Activated T-helper 2 cell treated with anti-CD3 and anti-CD28 coated beads, Interferon-gamma antibody, Interleukin-2, Interleukin-4, amounts not matched to agents 10 μg/mL and 5 μg/mL and 100 μg/mL, durations not matched to agents 14 hours and 24 hours and 36 hours (primary cell): ENCODE measurements at places on chromosomes 7 and 10. TPM values are rescaled to one million over a fixed set of nuclear protein-coding genes. Genes with fewer than 3 reads are reported as not detected.

The NCF1 gene
- total RNA-seq, result 0.52 and 0.90 TPM in 2 replicates

The MKI67 gene
- total RNA-seq, result 163 and 165 TPM in 2 replicates

The SPDYE9 gene
- not detected in 2 replicates for total RNA-seq

The RRP12 gene
- total RNA-seq, result 69.8 and 70.1 TPM in 2 replicates

The VSTM4 gene
- total RNA-seq, result 0.53 and 0.57 TPM in 2 replicates

The PDE6C gene
- not detected in 2 replicates for total RNA-seq

The GIMAP7 gene
- 22.6 and 24.1 TPM in 2 replicates for total RNA-seq

The CCL24 gene
- not detected in 2 replicates for total RNA-seq

The ASL gene
- total RNA-seq, result 48.0 and 49.1 TPM in 2 replicates

The AKR1C2 gene
- not detected in 2 replicates for total RNA-seq

The FZD8 gene
- total RNA-seq, result 1.0 and 1.1 TPM in 2 replicates

The HTR5A gene
- not detected in 2 replicates for total RNA-seq

The THNSL1 gene
- total RNA-seq, result 3.1 TPM in 2 replicates

The ZCCHC24 gene
- 2.1 and 2.6 TPM in 2 replicates for total RNA-seq

The PRSS37 gene
- not detected in 2 replicates for total RNA-seq

The FAM20C gene
- total RNA-seq, result 0.74 and 1.3 TPM in 2 replicates

- peaks cover 11% of the 10 kb centered on the region for H3K27me3 ChIP-seq
- no peak for DNase-seq
- no peak overlapping the region for H3K27ac ChIP-seq
- peaks cover 23% of the 10 kb centered on the region for H3K4me1 ChIP-seq
Measured at GRCh38 chr7:51142741-51143385, 173.7 kb downstream of the COBL start.

DNA sequence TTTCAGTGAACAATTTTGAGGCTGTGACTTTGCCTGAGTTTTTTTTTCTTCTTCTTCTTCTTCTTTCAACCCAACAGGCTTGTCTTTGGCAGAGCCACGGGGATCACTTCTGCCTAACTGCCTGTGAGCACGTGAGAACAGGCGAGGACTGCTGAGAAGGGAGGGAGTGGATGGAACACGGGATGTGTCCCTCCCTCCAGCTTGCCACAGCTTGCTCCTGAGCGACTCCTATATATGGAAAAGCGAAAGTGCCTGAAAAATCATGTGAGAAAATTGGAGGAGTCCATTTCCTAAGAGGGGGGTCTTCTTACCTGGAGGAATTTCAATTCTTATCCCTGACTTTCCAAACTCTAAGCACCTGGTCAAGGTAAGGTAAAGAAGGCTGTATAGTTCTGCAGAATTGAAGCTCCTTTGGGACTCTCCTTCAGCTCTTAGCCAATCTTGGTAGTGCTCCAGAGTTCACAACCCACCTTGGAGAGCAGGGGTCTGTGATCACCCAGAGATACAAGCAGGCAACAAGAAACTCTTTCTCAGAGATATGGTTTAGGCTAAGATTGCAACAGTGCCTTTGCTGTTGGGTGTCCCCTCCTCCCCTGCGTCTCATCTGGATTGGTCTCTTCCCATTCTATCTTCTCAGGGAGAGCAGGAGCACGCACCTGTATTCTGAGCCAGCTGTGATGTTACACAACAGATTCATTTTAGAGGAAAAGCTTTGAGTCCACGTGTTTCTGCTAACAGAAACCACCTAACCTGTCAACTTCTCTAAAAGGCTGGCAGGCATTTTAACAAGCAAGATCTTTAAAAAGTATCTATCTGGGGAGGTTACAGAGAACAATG lies at the start of gene MAT1A:
TSS of gene MAT1A (minus strand) at position 208 of the 837 bp plus-strand sequence. CDS start 235 bp downstream, outside the sequence.
- H3K36me3 ChIP-seq, result no peaks in the 10 kb centered on the region
- H3K4me1 ChIP-seq, result no peaks in the 10 kb centered on the region
- no peak within 1 kb of the TSS for H3K4me3 ChIP-seq
- no peak within 1 kb of the TSS for H3K27ac ChIP-seq
- peaks cover 24% of the 10 kb centered on the region for H3K27me3 ChIP-seq

DNA sequence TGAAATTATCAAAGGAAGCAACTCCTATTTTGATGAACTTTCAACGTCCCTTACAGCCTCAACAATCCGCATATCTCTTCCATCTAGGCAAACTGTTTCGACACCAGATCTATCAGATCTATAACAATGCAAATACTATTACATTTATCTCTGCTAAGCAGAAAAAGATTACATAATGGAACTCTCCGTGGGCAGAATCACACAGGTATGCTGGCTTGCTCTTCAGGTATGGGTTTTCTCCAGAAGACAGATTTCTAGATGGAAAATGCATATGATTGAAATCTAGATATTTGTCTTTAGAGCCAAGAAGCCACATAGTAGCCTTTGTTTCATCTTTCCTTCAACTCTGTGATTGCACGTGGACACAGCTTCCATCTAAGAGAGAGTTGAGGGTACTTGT lies 38.6 kb downstream of the ADAM12 start:
- DNase-seq, result no peak
- no peaks in the 10 kb centered on the region for H3K36me3 ChIP-seq
- no peaks in the 10 kb centered on the region for H3K4me1 ChIP-seq

- no peaks in the 10 kb centered on the region for H3K36me3 ChIP-seq
- H3K27ac ChIP-seq, result no peak overlapping the region
- peaks cover 5% of the 10 kb centered on the region for H3K27me3 ChIP-seq
- DNase-seq, result no peak
- H3K4me1 ChIP-seq, result peaks cover 21% of the 10 kb centered on the region
Measured at GRCh38 chr10:49645871-49646870, 32.3 kb downstream of the CHAT start.

DNA sequence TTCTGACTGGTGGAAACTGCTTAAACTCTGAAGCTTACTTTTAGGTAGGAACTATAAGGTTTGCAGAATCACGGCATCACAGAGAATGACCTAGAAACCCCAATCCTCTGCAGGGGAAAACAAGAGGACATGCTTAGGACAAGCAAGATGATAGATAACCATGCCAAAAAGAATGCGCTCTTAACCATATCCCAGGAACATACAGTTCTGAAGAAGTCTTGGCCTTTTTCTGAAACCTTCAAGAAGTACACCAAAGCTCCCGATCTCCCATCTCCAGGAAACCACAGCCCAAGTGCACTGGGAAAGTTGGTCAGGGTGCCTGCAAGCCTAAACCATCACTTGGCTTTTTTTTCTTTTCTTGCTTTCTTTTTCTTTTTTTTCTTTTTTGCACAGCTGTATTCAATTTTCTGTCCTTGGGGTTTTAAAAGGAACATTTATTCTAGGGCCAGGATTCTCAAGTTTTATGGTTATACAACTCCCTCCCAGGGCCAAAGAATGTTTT lies 12.2 kb upstream of the SVIL start:
- H3K4me3 ChIP-seq, result no peak overlapping the region
- DNase-seq, result no peak
- no peak overlapping the region for H3K27ac ChIP-seq
- peaks cover 41% of the 10 kb centered on the region for H3K4me1 ChIP-seq
- peaks cover 9% of the 10 kb centered on the region for H3K27me3 ChIP-seq

- no peaks in the 10 kb centered on the region for H3K27me3 ChIP-seq
- peaks cover 37% of the 10 kb centered on the region for H3K36me3 ChIP-seq
Measured at GRCh38 chr7:50303335-50304128, 984 bp upstream of the IKZF1 start.

- peaks cover 5% of the 10 kb centered on the region for H3K36me3 ChIP-seq
- H3K27me3 ChIP-seq, result peaks cover 1% of the 10 kb centered on the region
- H3K27ac ChIP-seq, result no peak overlapping the region
- peaks cover 3% of the 10 kb centered on the region for H3K4me1 ChIP-seq
Measured at GRCh38 chr7:87317691-87318245, 27.7 kb upstream of the CROT start.

DNA sequence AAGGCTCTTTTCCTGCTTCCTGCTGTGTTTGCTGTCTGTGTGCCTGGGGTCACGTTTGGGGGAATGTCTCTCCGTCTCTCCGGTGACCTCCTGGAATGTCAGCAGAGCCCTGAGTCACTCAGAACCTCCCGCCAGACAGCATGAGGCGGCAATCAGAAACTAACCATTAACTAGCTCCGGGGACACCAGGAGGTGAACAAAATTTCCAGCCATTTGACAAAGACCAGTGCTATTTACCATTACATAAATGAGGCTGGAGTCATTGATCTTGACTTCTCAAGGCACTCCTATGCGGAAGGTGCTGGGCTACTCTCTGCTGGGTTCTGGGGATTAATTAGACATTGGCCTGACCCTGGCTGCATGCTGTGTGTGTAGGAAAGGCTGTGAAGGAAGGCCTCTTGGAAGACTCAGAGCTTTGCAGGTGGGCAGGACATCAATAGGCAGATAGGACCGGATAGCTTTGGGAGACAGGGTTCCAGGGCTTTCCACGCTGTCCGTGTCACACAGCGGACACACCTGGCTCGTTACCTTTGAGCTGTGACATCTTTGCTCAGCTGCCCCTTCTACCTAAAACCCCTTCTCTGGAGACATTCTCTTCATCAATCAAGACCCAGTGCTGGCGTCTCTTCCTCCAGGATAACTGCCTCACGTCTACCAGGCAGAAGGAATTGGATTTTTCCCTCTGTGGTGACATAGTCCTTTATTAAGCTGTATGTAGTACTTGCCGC lies 77.0 kb downstream of the PFKFB3 start:
- H3K27ac ChIP-seq, result no peak overlapping the region
- peaks cover 28% of the 10 kb centered on the region for H3K36me3 ChIP-seq
- no peaks in the 10 kb centered on the region for H3K27me3 ChIP-seq
- no peak for DNase-seq
- peaks cover 38% of the 10 kb centered on the region for H3K4me1 ChIP-seq

DNA sequence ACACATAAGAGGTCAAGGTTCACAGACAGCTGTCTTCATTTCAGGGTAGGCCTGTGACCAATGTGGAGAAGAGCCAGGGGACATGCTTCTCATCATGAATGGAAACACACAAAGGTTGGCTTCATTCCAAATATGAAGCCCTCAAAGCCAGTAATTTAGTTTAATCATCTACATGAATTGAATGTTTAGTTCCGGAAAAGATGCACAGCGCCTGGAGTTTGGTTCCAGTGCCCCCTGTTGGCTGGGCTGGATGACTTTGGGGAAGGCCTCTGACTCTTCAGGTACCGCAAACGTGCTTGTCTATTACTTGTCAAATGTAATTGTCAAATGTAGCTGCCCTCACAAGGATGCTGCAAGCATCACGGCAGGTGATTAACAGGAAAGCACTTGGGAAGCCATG lies 130.7 kb downstream of the ADRA2A start:
- DNase-seq, result no peak
- peaks cover 2% of the 10 kb centered on the region for H3K27me3 ChIP-seq
- H3K4me3 ChIP-seq, result no peak overlapping the region
- H3K27ac ChIP-seq, result no peak overlapping the region

DNA sequence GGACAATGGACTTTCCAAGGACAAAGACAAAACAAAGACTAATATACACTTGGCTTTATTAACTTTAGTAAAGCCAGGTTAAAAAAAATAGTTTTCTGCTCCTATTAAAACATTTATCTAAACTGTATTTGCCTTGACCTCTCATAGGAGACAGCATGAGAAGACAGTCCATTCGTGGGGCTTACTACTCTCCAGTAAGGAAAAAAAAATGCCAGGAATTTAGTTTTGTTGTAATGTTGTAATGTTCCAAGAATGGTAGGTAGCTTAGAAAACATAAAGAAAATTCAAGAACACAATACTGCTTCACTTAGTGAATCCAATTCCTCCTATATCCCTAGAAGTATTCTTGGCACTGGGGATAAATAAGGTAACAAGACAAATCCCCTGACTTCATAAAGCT lies 81.7 kb downstream of the KMT2C start:
- H3K27ac ChIP-seq, result no peak overlapping the region
- no peak for DNase-seq
- H3K4me3 ChIP-seq, result no peak overlapping the region

- no peak overlapping the region for H3K27ac ChIP-seq
- no peak overlapping the region for H3K4me3 ChIP-seq
- no peaks in the 10 kb centered on the region for H3K36me3 ChIP-seq
- no peaks in the 10 kb centered on the region for H3K27me3 ChIP-seq
Measured at GRCh38 chr10:70295321-70295720, 11.5 kb upstream of the NPFFR1 start.

- H3K4me1 ChIP-seq, result no peaks in the 10 kb centered on the region
- no peak overlapping the region for H3K27ac ChIP-seq
- H3K4me3 ChIP-seq, result no peak overlapping the region
- no peaks in the 10 kb centered on the region for H3K36me3 ChIP-seq
- H3K27me3 ChIP-seq, result no peaks in the 10 kb centered on the region
Measured at GRCh38 chr7:82049442-82049841, 279.6 kb upstream of the HGF start.

DNA sequence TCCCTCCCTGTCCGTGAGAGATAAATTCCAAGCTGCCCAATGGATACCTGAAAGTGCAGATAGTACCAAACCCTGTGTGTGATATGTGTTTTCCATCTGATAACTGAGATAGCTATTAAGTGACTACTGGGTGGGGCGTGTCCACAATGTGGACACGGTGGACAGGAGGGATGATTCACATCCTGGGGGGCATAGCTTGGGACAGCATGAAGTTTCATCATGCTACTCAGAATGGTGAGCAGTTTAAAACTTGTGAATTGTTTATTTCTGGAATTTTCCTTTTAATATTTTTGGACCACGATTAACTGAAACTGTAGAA lies 158.6 kb downstream of the CREB5 start:
- DNase-seq, result no peak
- H3K4me3 ChIP-seq, result no peak overlapping the region
- no peaks in the 10 kb centered on the region for H3K36me3 ChIP-seq
- no peak overlapping the region for H3K27ac ChIP-seq
- H3K4me1 ChIP-seq, result no peaks in the 10 kb centered on the region

DNA sequence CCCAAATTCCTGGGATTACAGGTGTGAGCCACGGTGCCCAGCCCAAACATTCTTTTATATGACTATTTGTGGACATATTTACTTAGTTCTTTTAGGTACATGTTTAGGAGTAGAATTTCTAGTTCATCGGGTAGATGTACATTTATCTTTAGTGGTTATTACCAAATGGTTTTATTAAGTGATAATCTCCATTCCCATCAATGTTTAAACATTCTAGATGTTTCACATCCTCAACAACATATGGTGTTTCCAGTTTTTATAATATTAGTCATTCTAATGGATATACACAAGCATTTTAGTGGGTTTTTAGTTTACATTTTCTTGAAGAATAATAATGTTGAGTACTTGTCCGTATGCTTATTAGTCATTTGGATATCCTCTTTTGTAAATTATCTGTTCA lies 131.7 kb downstream of the RTKN2 start:
- no peak overlapping the region for H3K27ac ChIP-seq
- peaks cover 8% of the 10 kb centered on the region for H3K4me1 ChIP-seq
- no peak overlapping the region for H3K4me3 ChIP-seq
- H3K27me3 ChIP-seq, result no peaks in the 10 kb centered on the region

GRCh38 chr7:17490825-17491224 lies 192.4 kb downstream of the AHR start:
- no peaks in the 10 kb centered on the region for H3K36me3 ChIP-seq
- H3K4me1 ChIP-seq, result peaks cover 5% of the 10 kb centered on the region
- no peak for DNase-seq
- H3K27ac ChIP-seq, result no peak overlapping the region
- peaks cover 1% of the 10 kb centered on the region for H3K27me3 ChIP-seq

- H3K27ac ChIP-seq, result no peak overlapping the region
- H3K4me1 ChIP-seq, result peaks cover 2% of the 10 kb centered on the region
- no peak for DNase-seq
- no peaks in the 10 kb centered on the region for H3K36me3 ChIP-seq
- H3K27me3 ChIP-seq, result peaks cover 66% of the 10 kb centered on the region
Measured at GRCh38 chr10:117131376-117132327, 6.4 kb downstream of the VAX1 start.

GRCh38 chr7:23696916-23697441 lies 13.0 kb upstream of the STK31 start:
- peaks cover 9% of the 10 kb centered on the region for H3K36me3 ChIP-seq
- no peaks in the 10 kb centered on the region for H3K27me3 ChIP-seq
- no peaks in the 10 kb centered on the region for H3K4me1 ChIP-seq
- H3K4me3 ChIP-seq, result no peak overlapping the region
